Activated CD4-positive, alpha-beta T cell treated with anti-CD3 and anti-CD28 coated beads for 24 hours (primary cell): ENCODE measurements at places on chromosomes 1 and 21.

DNA sequence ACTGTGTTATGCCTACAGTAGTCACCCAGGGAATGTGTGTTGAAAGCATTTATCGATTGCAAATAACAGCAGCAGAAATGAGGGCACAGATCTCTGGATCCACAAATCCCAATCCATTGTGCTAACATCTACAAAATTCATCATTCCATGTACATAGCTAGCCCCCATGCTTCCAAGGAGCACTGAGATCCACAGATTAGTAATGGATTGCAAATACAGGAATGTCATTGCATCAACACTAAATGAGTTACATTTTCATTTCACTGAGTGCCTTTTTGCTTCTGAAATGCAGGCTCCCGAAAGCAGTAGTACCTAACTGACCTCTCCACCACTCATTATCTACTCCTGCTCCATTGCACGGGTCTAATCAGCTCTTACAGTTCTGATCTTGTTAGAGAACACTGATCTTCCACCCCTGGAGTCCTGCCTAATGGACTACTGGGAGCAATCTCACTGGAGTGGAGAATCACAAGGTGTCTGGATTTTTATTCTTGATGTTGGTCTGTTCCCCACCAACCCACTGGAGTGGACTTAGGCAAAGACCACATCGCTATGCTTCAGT lies 30.5 kb downstream of the ASTN1 start:
- no peak for DNase-seq

- no peak for DNase-seq
These were observed 3.3 kb upstream of the PCBP3 start for GRCh38 chr21:45640001-45640887.

GRCh38 chr1:34166191-34166624 lies 1.2 kb upstream of the CSMD2 start:
- no peak for DNase-seq

DNA sequence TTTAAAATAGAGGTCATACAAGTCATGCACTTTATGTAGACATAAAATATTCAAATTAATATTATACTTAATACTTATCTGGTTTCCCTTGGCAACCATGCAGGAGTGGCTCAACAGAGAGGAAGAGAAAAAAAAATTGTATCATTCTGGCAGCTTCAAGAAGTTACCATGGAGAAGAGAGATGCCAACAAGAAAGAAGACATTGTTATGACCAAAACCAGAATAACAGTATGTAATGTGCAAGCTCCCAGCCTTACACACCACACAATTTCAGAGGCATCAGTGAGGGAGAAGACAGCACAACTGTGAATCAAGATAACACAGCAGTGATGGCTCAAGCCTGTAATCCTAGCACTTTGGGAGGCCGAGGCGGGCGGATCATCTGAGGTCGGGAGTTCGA lies 49.1 kb upstream of the RCOR3 start:
- DNase-seq = no peak

GRCh38 chr1:84998642-84999280 lies 1.8 kb upstream of the MCOLN2 start:
- DNase-seq = no peak

DNA sequence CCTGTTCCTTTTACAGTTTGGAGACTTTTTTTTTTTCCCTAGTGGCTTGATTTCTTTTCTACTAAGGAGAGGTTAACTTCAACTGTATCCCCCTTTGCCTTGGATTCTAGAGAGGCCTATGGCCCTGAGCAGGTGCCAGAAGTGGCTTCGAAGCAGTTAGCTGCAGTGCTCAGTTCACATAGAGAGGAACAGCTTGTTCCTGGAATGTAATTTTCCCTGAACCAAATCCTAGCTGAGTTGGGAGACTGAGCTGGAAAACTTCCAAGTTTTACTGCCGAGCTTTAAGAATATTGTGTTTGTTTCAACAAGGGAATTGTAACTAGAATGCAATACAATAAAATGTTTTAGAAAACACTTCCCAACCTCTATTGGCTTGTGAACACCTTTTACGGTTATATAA lies 17.5 kb downstream of the RD3 start:
- no peak for DNase-seq
